ENCODE measurements at places on chromosomes 12 and 14.

GRCh38 chr12:64837427-64837826 lies 13.0 kb downstream of the TBC1D30 start:
- no peak for DNase-seq

DNA sequence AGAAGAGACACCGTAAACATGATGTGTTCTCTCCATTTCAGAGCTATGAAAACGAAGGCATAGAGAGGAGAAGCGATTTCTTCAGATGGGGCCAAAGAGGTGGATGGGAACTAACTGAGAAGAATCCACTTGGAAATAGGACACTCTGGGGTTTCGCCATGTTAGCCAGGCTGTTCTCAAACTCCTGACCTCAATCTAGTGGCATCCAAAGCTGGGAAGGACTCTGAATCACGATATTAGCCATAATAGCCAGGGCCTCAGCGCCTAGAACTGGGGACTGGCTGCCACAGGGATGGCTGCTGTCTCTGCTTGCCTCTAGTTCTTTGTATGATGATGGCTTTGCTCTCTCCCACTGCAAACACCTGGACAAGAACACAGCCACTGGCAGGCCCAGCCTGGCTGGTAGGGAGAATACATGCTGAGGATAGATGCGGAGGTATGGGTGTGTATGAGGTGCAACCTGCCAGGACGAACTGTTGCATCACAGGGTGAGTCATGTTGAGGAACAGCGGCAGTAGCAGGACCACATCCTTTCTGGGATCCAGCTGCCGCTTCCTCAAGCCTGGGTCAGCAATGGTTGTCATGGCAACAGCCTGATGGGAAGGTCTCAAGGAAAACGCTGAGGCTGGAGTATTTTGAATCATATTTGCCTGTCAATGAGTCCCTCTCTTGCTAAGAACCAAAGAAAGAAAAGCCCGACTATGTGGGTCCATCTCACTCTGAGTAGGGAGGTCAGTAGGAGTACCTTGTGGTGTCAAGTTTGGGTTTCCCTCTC lies 31.1 kb downstream of the CCDC177 start:
- peak; percentile 46 for DNase-seq

DNA sequence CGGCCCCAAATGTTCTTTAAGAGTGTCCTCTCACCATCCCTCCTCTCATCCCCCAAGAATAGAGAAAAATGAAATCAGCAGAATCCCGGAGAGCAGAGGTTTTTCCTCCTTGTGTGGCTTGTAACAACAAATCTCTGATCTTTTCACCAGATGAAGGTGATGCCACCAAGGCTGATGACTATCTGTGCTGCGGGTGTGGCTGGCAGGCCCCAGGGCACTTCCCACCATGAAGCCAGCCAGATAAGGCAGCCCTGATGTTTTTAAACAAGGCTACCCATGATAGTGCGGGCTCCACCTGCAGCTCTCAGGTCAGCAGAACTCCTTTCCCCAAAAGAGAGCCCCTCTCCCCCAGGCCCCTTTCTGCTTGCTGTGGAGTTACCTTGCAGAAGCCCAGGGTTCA lies 58.0 kb upstream of the PARP11 start:
- DNase-seq, result no peak

- no peak for DNase-seq
Observed at GRCh38 chr12:112611908-112612307, 179.6 kb upstream of the RPH3A start.

All from stomach (tissue), 19 donors.